ENCODE measurements at places on chromosomes 7 and 10.

DNA sequence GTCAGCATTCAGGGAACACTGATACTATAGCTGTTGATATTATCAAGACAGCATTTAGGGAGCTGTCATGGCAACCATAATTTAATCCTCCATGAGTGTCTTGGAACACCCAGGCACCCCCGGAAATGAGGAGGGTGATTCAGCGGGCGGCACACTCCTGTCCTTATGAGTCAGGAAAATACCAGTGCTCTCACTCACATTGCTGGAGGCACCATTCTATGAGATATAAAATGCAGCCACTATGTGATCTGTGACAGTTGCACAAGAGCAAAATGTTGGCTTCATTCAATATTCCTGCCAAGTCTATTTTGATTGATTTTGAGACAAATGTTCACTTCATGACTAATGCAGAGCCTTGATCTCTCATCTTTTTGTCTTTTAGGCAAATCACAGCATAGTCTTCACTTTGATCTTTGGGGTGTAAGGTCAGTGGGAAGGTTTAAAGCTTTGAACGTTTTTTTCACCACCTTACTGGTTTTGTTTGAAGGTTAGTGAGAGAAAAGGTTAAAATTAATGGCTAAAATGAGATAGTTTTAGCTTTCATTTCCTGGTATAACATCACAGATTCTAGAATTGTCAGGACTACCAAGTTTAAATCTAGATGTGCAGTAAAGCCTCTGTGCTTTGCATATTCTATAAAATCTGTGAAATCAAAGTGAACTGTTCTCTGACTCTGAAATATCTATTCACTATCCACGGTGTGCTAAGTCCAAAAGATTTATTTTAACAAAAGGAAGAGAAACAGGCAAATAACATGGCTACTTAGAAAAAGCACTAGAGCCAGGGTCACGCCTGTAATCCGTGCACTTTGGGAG lies 12.4 kb upstream of the ARHGAP12 start:
- DNase-seq, result peak; percentile 61

DNA sequence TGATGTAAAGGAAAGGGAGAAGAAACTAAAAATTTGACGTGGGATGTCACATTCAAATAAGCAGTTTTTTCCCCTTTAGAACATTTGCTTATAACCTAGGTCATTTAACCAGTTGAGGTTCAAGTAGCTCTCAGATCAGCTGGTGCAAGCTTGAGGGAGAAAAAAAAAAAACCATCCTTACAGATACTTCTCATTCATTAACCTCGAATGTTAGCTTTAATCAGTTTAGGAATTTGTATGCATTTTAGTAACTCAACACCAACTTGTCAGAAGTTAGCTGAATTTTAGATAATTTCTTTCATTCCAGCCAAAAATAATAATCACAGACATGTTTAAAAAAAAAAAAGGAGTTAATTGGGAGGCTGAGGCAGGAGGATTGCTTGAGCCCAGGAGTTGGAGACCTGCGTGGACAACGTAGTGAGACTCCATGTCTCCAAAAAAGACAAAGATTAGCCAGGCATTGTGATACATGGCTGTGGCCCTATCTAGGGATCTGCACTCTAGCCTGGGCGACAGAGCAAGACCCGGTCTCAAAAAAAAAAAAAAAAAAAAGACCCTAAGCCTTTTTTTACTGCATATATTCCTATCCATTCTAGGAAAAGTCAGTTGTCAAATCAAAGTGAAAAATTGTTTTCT lies 46.2 kb downstream of the BMPR1A start:
- no peak for DNase-seq

DNA sequence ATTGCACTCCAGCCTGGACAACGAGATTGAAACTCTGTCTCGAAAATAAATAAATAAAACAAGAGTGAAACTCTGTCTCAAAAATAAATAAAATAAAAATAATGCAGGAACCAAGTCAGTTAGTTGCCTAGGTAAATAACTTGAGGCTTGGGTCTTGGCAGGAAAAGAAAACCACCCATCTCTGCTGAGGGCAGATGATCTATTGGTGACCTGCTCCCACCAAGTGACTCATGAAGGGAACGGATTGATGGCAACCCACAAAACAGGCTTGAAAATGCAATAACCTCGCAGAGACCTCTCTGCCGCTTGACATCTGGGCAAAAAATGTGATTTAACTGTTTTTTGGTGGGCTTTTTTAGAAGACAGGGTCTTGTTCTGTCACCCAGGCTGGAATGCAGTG lies 86.6 kb downstream of the CALN1 start:
- DNase-seq, result no peak

GRCh38 chr7:36658335-36659171 lies 65.7 kb downstream of the AOAH start:
- DNase-seq, result no peak

- no peak for DNase-seq
Observed at GRCh38 chr7:133437544-133437943, 184.7 kb downstream of the EXOC4 start.

DNA sequence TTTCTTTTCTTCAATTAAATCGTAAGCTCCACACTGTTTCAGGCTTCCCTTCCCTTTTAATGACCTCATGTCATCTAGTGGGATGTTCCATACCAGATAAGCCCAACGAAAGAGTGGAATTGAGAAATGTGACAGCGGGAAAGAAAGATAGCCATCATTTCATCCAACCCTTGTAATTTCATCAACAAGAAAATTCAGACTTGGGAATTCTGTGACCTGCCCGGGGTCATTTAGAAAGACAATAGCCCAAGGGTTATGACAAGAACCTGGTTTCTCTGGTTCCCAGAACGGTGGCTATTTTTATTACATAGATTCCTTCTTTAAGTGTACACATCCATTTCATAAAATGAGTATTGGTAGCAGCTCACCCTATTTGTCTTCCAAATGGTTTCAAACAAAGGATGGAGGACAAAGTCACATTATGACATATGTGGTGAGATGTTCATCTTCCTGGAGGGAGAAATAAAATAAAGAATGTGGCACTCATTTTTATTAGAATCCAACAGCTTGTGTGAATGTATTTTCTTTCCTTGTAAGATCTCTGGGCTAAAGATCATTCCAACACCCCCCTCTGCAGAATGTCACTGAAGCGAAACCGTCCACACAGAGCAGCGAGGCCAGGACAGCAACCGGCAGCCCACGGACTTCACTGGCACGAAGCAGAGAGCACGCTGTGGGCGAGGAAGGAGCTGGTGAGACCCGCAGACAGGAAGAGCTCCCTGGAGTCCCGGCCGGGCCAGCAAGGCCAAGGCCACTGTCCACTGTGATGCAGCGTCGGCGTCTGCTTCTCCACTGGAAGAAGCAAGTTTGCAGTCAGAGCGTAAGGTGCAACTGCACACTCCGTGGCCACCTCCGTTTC lies 199.9 kb downstream of the KLF6 start:
- no peak for DNase-seq

- DNase-seq, result no peak
Observed at GRCh38 chr7:119522263-119522662, 750.7 kb upstream of the KCND2 start.
